Upper lobe of right lung (tissue), 1 donor: ENCODE measurements at places on chromosomes 3 and 15. TPM values are rescaled to one million over a fixed set of nuclear protein-coding genes. Genes with fewer than 3 reads are reported as not detected.

Gene RTP4
- total RNA-seq: 5.6 TPM

Gene LRRC34
- 0.98 TPM for total RNA-seq

Gene GOLGA8M
- total RNA-seq: 3.0 TPM

Gene MYH15
- 0.90 TPM for total RNA-seq

Gene RBP2
- 2.1 TPM for total RNA-seq

Gene CCDC54
- not detected for total RNA-seq

Gene PLA2G4E
- total RNA-seq: 1.5 TPM

Gene SH2D7
- total RNA-seq: not detected
